Mononuclear cell (primary cell): ENCODE measurements at places on chromosomes 7 and 10. TPM values are rescaled to one million over a fixed set of nuclear protein-coding genes. Genes with fewer than 3 reads are reported as not detected.

The PTPRN2 gene
- total RNA-seq = 0.31 TPM

The SFTPA1 gene
- not detected for total RNA-seq

The MBL2 gene
- not detected for total RNA-seq

The GPER1 gene
- total RNA-seq = 0.42 TPM

The LRRD1 gene
- 0.10 TPM for total RNA-seq

The NOM1 gene
- 17.3 TPM for total RNA-seq

The FXYD4 gene
- not detected for total RNA-seq

The SLC26A5 gene
- total RNA-seq = not detected

The PRLHR gene
- under 0.01 TPM for total RNA-seq

The HKDC1 gene
- total RNA-seq = 1.0 TPM

The GNGT1 gene
- not detected for total RNA-seq

The HTRA1 gene
- 2.2 TPM for total RNA-seq

The UROS gene
- 23.3 TPM for total RNA-seq

The SOSTDC1 gene
- not detected for total RNA-seq

The VGF gene
- not detected for total RNA-seq

The AGBL3 gene
- total RNA-seq = 2.1 TPM

The ESYT2 gene
- 145 TPM for total RNA-seq

The CFAP69 gene
- 0.42 TPM for total RNA-seq

The R3HCC1L gene
- total RNA-seq = 32.8 TPM
